ENCODE measurements at places on chromosomes 6 and 20. TPM values are rescaled to one million over a fixed set of nuclear protein-coding genes. Genes with fewer than 3 reads are reported as not detected.

- DNase-seq = no peak
- no peak overlapping the region for H3K4me3 ChIP-seq
- H3K4me1 ChIP-seq = no peaks in the 10 kb centered on the region
These were observed 51.6 kb upstream of the PMEPA1 start for GRCh38 chr20:57761413-57761734.

- no peak for DNase-seq
- no peak overlapping the region for H3K4me3 ChIP-seq
- no peaks in the 10 kb centered on the region for H3K36me3 ChIP-seq
- H3K4me1 ChIP-seq = peaks cover 3% of the 10 kb centered on the region
These were observed 21.2 kb downstream of the KIF25 start for GRCh38 chr6:168018664-168019063.

GRCh38 chr6:143283887-143284645 is 166.4 kb downstream of the ADAT2 start:
- H3K4me3 ChIP-seq = no peak overlapping the region
- no peak overlapping the region for H3K27ac ChIP-seq
- H3K4me1 ChIP-seq = no peaks in the 10 kb centered on the region

GRCh38 chr6:132227904-132228303 is 173.4 kb downstream of the MOXD1 start:
- no peak overlapping the region for H3K27ac ChIP-seq
- DNase-seq = no peak
- H3K27me3 ChIP-seq = no peaks in the 10 kb centered on the region
- no peak overlapping the region for H3K4me3 ChIP-seq

DNA sequence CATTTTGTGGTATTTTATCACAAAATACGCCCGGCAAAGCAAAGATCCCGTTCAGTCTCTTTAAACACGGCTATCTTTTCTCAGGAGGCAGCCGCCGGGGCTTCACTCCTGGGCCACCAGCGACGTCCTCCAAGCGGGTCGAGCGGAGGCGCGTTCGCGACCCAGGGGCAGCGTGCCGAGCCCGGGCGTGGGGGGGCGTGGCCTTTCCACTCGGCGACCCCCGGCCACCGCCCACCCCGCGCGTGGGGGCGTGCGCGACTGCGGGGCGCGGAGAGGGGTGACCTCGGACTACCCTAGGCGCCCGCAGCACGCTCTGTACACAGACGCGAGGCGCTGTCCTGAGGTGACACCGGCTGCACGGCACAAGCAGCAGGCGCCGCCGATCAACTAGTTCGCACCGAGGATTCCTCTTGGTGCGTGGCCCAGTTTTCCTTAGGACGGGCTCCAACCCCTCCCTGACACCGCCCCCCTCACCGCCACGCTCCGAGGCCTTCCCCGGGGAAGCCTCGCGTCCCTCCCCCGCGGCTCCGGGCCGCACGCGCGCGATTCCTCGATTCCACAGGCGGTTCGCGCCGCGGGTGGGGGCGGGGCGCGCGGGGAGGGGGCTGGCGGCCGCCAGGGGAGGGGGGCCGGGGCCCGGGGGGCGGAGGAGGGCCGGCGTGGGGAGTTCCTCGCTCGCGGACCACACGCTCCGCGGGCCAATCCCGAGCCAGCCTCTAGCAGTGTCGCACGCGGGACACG is 1.1 kb upstream of the JARID2 start:
- no peaks in the 10 kb centered on the region for H3K27me3 ChIP-seq
- peak overlapping the region; percentile 38 for H3K27ac ChIP-seq
- DNase-seq = peak; percentile 87
- no peaks in the 10 kb centered on the region for H3K4me1 ChIP-seq
- H3K4me3 ChIP-seq = peak overlapping the region; percentile 98
- no peaks in the 10 kb centered on the region for H3K36me3 ChIP-seq

- no peak overlapping the region for H3K27ac ChIP-seq
- no peak overlapping the region for H3K4me3 ChIP-seq
- peaks cover 2% of the 10 kb centered on the region for H3K27me3 ChIP-seq
- no peak for DNase-seq
These were observed 54.2 kb downstream of the CNR1 start for GRCh38 chr6:88111991-88112390.

- no peak overlapping the region for H3K27ac ChIP-seq
- no peaks in the 10 kb centered on the region for H3K36me3 ChIP-seq
- H3K4me3 ChIP-seq = no peak overlapping the region
- no peaks in the 10 kb centered on the region for H3K27me3 ChIP-seq
- DNase-seq = no peak
These were observed 138.2 kb downstream of the UNC5CL start for GRCh38 chr6:40900791-40901190.

DNA sequence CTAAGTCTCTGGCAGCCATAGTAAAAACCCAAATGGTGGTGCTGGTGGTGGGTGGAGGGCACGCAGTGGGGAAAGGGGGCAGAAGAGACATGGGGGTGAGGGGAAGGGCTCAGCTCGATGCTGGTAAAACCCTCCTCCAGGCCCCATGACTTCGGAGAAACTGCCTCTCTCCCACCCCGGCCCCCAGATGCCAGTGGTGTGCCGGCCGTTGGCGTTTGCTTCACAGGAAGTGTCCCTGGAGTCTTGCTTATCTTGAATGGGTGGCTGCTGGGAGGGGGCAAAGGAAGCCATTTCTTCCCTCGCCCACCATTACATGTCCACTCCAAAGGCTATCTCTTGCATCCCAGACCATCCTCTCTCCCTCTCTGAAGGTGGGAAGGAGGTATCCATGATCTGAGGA is 25.4 kb downstream of the VEGFA start:
- no peaks in the 10 kb centered on the region for H3K36me3 ChIP-seq
- DNase-seq = no peak
- no peak overlapping the region for H3K4me3 ChIP-seq
- peaks cover 35% of the 10 kb centered on the region for H3K4me1 ChIP-seq
- H3K27me3 ChIP-seq = no peaks in the 10 kb centered on the region

- H3K27ac ChIP-seq = no peak overlapping the region
- DNase-seq = no peak
- no peak overlapping the region for H3K4me3 ChIP-seq
- no peaks in the 10 kb centered on the region for H3K36me3 ChIP-seq
These were observed 6.8 kb upstream of the SPATS1 start for GRCh38 chr6:44335631-44336030.

GRCh38 chr20:64109831-64110391 is 2.5 kb upstream of the NPBWR2 start:
- no peak for DNase-seq
- no peaks in the 10 kb centered on the region for H3K27me3 ChIP-seq
- no peaks in the 10 kb centered on the region for H3K4me1 ChIP-seq

DNA sequence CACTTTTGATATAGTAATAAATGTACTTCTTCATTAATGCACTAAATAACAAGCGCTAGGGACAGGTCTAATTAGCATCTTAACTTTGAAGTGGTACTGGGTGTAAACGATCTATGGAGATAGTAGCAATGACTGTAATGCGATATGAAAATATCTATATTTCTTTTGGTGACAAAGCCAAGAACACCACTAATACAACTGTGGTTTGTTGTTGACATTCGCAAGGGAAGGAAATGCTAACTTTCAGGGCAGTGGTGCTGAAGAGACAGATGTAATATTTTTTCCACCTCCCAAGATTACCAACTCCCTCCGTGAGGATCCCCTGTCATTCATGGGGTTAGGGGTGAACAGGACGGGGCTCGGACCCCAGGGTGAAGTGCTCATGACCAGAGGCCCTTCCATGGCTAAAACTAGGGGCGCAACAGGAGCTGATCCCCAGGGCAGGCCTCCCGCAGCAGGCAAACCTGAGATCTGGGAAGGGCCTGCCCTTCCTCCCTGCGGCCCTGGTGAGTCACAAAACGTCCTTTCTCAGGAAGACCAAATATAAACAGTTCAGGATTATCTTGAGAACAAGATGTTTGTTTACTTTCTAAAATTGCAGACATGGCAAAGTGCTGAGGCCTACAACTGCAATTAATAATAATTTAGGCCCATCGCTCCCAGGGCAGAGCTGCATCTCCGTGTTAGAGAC is 65.0 kb upstream of the TOX2 start:
- H3K27ac ChIP-seq = no peak overlapping the region
- H3K4me3 ChIP-seq = no peak overlapping the region
- no peak for DNase-seq
- H3K27me3 ChIP-seq = no peaks in the 10 kb centered on the region

- no peak overlapping the region for H3K27ac ChIP-seq
- H3K4me1 ChIP-seq = no peaks in the 10 kb centered on the region
- no peaks in the 10 kb centered on the region for H3K27me3 ChIP-seq
- DNase-seq = no peak
- no peak overlapping the region for H3K4me3 ChIP-seq
These were observed 19.0 kb upstream of the LAMA2 start for GRCh38 chr6:128863983-128864382.

DNA sequence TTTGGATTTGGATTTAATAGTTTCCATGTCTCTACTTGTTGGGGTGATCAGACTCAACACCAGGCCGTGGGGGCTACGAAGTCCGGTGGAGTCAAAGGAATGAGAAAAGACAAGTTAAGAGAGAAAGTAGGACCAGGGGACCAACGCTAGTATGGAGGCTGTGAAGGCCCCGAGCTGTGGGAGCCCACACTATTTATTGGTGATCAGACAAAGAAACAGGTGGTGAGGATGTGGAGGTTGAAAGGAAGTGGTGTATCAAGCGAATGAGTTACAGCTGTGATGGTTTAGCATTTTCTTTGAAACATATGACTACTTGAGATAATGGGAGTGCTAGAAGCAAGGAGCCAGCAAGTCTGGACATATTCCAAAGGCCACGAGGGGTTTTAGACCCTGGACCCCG is 62.4 kb downstream of the AKAP7 start:
- H3K4me3 ChIP-seq = no peak overlapping the region
- no peaks in the 10 kb centered on the region for H3K4me1 ChIP-seq
- H3K36me3 ChIP-seq = no peaks in the 10 kb centered on the region

DNA sequence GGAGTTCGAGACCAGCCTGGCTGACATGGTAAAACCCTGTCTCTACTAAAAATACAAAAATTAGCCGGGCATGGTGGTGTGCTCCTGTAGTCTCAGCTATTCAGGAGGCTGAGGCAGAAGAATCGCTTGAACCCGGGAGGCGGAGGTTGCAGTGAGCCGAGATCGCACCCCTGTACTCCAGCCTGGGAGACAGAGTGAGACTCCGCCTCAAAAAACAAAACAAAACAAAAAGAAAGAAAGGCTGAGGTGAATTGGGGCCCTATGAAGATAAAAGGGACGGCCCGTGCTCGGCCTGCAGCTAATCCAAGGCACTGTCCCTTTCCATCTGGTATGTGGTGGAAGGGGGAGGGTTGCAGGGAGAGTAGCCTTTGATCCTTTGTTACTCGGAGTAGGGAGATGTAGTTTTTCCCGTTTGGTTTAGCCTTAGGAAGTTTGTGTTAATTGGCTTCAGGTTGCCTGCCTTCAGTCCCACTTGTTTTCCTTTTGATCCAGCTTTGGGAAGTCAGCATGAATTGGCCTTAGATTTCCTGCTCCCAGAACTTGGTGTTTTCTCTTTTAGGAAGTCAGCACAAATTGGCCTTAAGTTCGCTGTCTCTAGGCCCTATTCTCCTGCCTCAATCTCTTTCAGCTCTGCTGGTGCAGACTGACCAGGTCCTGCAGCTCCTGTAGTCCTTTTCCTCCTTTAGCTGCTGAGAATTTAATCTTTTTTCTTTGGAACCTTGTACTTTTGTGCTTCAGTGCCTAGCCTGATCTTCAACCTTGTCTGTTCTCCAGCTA is 36.1 kb upstream of the PAQR8 start:
- H3K36me3 ChIP-seq = no peaks in the 10 kb centered on the region
- H3K27ac ChIP-seq = peak overlapping the region; percentile 81
- no peaks in the 10 kb centered on the region for H3K27me3 ChIP-seq
- peaks cover 7% of the 10 kb centered on the region for H3K4me1 ChIP-seq
- H3K4me3 ChIP-seq = no peak overlapping the region
- DNase-seq = peak; percentile 84

DNA sequence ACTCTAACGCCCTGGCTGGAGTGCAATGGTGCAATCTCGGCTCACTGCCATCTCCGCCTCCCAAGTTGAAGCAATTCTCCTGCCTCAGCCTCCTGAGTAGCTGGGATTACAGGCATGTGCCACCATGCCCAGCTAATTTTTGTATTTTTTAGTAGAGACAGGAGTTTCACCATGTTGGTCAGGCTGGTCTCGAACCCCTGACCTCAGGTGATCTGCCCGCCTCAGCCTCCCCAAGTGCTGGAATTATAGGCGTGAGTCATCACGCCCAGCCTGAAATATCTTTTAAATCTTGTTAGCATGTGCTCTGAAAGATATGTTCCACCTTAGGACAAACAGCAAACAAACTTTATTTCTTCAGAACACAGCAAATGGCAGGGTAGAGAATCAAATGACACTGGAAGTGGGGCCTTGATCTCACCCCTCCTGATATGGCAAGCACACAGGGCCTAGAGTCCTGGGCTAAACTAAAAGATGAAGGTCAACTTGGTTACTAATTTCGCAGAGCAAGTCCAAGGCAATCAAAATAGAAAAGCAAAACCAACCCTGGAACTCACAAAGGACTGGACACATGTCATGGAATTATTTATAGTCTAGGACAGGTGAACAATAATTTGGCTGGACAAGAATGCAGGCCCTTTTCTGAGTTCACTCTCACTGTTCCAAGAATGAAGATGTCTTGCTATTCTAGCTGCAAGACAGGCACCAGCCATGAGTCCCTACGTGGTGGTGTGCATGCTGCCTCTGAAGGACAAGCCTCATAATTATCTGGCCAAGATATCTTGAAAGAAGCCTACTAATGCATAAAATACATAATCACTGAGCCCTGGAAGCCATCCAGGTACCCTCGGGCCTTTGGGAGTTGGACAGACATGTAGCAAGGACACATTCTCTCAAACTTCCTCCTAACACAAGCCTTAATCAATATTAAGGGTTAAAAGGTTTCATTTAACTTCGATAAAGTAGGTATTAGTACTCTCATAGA is 35.6 kb downstream of the B4GALT5 start:
- peak overlapping the region; percentile 88 for H3K27ac ChIP-seq
- peaks cover 44% of the 10 kb centered on the region for H3K4me1 ChIP-seq
- no peaks in the 10 kb centered on the region for H3K27me3 ChIP-seq
- DNase-seq = no peak
- no peak overlapping the region for H3K4me3 ChIP-seq

DNA sequence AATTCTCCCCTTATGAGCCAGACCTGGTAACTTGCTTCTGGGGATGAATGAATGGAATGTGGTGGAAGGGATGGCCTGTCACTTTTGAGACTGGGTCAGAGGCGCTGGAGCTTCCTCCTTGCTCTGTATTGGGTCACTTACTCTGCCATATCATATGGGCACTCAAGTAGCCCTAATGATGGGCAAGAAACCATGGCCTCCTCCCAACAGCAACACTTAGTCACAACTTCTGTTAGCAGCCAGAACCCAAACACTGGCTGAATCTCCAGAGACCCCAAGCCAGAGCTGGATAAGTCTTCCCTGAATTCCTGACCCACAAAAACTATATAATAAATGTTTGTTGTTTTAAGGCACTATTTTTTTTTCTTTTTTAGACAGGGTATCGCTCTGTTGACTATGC is 5.5 kb downstream of the E2F1 start:
- DNase-seq = no peak
- H3K27ac ChIP-seq = no peak overlapping the region
- H3K27me3 ChIP-seq = no peaks in the 10 kb centered on the region
- peaks cover 40% of the 10 kb centered on the region for H3K36me3 ChIP-seq
- H3K4me1 ChIP-seq = peaks cover 2% of the 10 kb centered on the region

ARHGAP40 gene
- polyA plus RNA-seq = 0.06 TPM

PTPRA gene
- 7.8 TPM for polyA plus RNA-seq

SAMD10 gene
- 4.7 TPM for polyA plus RNA-seq

TMEM170B gene
- polyA plus RNA-seq = 3.6 TPM

XRN2 gene
- polyA plus RNA-seq = 22.1 TPM

ZBTB46 gene
- not detected for polyA plus RNA-seq

CALHM6 gene
- 2.7 TPM for polyA plus RNA-seq

Data from small intestine (tissue), 16 donors.